Central memory CD4-positive, alpha-beta T cell (primary cell): ENCODE measurements at places on chromosomes 6 and 20.
A peak's percentile ranks its signal among the peaks of the same experiment; 100 is the strongest.

DNA sequence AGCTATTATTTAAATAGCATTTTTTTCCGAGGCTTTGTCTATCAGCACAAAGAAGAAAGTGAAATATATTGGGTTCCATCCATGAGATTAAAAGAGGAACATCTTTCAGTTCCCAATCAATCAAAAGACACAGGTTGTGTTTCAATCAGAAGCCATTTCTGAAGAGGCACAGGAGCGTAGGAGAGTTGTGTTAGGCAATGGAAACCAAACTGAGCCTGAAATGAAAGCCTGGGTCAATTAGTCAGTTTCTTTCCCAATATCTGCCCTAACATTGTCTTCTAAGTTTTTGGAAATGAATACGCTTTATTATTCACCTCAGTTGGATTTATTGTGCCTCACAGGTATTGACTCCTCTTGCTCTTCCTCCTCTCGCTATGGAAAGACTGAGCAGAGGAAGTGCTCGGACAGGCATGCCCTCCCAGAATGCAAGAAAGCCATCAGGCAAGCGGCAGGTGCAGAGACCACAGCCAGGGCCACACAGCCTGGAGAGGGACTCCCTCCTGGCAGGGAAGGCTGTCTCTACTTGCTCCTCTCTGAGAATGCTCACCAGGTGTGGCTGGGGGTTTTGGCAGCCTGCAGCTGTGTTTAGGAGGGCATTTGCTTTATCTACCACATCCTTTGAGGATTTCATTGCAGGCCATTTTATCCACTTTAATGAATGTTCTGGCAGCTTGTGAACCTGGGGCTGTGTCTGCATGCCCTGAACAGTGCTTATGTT lies 100.8 kb upstream of the NEDD9 start:
- no peak for DNase-seq

- peak; percentile 21 for DNase-seq
Measured at GRCh38 chr20:38727607-38728190, 3.4 kb downstream of the SLC32A1 start.

DNA sequence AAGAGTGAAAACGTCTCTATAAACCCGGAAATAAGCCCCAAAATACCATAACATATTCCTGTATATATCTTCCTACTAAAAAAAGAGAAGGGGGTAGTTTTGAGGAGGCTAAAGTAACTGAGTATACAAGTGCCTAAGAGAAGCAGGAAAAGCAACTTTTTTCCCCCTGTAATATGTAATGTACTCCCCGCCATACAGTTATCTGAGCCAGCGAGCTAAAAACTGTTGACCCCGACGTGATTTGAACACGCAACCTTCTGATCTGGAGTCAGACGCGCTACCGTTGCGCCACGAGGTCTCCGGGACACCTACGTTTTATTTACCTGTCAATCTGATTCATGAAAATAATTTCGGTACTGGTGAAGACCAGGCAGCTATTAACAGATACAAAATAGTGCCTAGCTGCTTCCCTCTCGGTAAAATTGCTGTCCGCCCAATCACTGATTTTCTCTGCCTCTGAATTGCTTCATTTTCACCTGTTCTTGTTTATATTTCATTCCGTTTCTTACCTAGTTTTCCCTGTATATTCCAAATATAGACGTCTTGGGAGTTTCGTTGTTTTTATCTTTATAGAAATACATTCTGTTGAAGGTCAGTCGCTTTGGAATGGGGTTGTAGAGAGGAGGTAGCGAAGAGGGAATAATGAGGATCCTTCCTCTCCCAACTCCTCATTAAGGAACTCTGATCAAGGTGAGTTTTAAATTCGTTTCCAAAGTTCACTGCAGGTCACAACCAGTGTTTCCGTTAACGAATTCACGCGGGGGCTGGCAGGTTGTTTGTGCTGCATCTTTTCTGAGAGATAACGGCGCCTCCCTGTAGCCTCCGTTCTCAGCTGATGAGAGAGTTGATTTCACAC lies 33.6 kb upstream of the BTN3A2 start:
- DNase-seq: peak; percentile 43

GRCh38 chr6:126300735-126301134 lies 39.2 kb upstream of the CENPW start:
- no peak for DNase-seq

DNA sequence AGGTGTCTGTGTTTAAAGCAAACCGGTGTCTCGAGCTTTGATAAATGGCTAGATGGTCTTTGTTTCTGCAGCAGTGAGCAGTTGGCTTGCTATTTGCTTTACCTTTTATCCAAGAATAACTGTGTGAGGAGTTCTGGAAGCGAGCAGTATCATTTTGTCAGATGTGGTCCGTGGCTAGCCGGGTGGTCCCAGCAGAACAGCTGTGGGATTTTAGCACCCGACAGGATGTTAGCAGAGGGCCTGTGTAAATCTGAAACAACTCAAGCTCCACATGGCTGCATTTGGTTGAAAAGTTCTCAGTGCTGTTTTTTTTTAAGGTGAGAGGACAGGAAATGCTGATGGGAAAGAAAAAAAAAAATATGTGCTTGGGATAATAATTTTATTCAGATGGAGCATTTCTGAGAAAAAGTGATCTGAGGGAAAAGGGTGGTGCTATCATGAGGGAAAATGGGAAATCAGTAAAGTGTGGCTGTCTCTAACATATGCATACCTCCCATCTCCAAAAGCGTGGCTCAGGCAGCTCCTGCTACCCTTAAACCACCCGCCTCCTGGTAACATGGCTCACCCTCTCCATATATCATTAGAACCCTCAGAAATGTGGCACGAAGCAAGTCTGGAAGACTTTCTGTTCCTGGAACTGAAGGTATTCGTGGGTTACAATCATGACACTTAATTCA lies 215.4 kb downstream of the TSHZ2 start:
- no peak for DNase-seq

DNA sequence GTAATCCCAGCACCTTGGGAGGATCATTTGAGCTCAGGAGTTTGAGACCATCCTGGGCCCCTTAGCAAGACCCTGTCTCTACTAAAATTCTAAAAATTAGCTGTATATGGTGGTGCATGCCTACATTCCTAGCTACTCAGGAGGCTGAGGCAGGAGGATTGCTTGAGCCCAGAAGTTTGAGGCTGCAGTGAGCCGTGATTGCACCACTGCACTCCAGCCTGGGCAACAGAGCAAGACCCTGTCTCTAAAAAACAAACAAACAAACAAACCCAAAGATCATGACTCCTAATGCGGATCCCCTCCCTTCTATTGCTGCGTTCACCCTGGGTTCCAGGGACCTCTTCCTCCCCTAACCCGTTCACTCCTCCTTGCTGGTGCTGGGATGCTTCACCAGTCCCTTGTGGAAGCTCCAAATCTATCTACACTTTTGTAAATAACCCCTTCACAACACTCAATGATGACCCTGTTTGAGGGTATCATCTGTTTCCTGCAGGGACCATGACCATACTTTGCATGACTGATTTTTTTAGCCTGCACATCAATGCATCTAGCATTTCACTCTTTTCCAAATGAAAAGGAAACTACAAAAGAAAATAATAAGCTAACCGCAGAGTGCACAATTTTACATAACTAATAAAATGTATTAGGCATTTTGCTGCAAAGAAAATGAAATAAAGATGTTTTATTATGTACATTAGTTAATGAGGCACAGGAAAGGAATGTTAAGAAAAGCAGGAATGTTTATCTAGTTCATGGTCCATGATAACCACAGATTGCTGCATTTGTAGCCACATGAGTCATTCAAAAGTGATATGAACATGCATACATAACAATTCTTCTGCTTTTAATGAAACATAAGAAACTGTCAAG lies 30.5 kb upstream of the IPCEF1 start:
- DNase-seq: no peak

- no peak for DNase-seq
Measured at GRCh38 chr20:25533920-25534700, 51.2 kb downstream of the NINL start.

- DNase-seq: no peak
Measured at GRCh38 chr6:42140756-42141602, 1.4 kb downstream of the C6orf132 start.

GRCh38 chr20:2692036-2692885 lies at the start of gene EBF4:
Gene EBF4, plus strand, starts transcription at chr20:2692780. Its CDS starts 866 bp downstream, at chr20:2693646.
- peak; percentile 19 for DNase-seq

DNA sequence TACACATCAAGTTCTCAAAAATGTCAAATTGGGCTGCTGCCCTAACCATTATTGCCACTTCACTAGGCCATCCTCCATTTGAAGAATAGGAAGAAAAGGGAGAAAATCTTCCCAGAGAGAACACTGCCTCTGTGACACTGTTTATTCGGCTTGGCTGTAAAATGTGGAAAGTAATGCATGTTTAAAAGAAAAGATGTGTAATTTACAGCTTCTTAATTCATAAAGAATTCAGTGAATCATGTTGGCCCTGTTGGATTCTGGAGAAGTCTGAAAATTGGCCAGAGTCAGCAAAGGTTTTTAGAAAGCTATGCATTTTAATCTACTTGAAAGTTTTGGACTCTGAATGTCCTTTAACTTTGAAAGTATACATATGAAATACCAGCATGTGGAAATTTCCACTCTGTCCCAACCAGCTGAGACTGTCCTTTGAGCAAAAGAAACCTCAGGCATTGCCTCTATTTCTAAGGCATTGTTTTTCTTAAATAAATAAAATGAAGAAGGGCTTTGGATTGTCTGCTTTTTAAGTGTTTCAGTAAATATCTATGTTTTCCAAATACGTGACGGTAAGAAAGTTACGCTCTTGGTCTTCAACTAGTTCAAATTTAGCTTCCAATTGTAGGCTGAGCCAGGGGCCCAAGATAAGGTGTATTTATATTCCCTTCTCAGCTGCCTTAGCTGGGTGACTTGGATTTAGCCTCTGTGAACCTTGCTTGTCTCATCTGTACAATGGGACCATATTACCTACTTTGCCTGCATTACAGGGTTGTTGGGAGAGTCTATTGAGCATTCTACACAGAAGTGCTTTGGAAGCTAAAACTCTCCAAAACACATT lies 222.2 kb downstream of the UST start:
- no peak for DNase-seq

GRCh38 chr6:86355271-86355670 lies 582.1 kb upstream of the HTR1E start:
- no peak for DNase-seq
